AG09319 (cell line): ENCODE measurements at places on chromosomes 7 and 10.

GRCh38 chr7:95476904-95477594, 8.7 kb upstream of the ASB4 start:
- DNase-seq, result peak; percentile 28

DNA sequence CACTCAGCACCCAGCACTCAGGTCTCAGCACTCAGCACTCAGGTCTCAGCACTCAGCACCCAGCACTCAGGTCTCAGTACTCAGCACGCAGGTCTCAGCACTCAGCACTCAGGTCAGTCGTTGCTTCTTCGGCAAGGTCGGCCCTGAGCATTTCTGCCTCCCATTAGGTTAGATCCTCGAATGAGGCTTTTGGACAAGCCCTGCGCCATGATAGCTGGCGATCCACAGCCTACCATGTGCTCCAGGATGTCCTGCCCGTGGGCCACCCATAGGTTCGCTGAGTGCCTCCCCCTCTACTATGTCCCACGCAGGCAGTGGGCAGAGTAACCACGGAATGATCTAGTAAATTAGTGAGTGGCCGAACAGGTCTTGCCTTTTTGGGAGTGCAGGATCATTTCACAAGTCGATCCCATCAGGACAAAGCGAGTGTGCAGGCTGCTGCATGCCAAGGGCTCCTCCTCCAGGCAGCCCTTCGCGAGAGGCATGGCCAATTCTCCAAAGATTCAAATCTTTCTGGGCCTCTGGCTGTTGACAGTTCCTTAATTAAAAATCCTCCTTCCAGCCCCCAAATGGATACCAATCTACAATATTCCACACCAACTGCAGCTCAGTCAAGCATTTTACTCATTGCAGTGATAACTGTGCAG, 206.3 kb downstream of the ADARB2 start:
- DNase-seq, result no peak

- DNase-seq, result no peak
Measured at GRCh38 chr10:24415455-24416125, 206.7 kb downstream of the KIAA1217 start.

DNA sequence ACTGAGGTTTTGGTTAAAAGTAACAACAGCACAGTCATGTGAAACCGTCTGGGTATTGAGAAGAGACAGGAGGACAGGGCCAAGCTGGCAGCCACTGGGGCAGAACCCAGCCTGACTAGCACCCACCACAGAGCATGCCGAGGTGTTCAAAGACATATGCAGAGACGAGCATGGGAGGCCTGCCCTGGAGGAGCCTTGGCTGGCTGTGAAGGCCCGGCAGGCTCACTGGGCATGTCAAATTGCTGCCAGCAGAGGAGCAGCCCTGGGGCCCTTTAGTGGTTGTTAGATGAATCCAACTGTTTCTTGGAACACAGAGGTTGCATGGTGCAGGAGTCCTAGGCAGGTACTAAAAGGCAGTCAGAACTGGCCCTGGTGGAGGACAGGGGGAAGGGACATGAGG, 5.0 kb upstream of the GDF2 start:
- no peak for DNase-seq

DNA sequence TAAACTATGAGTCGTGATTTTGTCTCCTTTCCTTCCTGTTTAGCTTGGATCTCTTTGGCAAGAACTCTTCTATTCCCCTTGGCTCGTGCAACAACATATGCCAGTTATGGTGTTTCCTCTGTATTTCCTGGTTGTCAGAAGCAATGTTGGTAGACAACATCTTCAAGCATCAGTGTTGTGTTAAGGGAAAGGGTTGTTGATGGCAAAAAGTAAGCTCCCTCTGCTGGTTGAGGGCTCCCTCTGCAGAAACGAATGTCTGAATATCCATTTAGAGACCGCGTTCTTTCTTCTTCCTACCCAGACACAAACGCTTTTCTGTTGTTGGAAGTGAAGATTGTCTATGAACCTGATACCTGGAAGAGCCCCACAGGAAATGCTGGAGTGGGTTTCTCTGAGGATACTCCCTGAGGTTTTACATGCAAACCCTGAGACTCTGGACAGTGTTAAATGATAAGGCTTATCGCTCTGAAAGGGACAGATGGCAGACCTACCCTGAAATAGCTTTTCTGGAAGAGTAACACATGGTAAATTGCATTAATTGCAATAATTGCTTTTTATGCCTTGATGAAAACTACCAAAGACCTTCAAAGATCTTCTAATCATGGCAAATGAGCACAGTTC, 23.5 kb upstream of the C1QL3 start:
- DNase-seq, result peak; percentile 5

- no peak for DNase-seq
Measured at GRCh38 chr10:46079831-46080585, 33.9 kb upstream of the MSMB start.

- no peak for DNase-seq
Measured at GRCh38 chr7:110387689-110388088, 703.2 kb upstream of the LRRN3 start.

- no peak for DNase-seq
Measured at GRCh38 chr7:94161476-94161875, 157.3 kb upstream of the BET1 start.

- peak; percentile 47 for DNase-seq
Measured at GRCh38 chr10:72800000-72800740, 93.4 kb upstream of the OIT3 start.

DNA sequence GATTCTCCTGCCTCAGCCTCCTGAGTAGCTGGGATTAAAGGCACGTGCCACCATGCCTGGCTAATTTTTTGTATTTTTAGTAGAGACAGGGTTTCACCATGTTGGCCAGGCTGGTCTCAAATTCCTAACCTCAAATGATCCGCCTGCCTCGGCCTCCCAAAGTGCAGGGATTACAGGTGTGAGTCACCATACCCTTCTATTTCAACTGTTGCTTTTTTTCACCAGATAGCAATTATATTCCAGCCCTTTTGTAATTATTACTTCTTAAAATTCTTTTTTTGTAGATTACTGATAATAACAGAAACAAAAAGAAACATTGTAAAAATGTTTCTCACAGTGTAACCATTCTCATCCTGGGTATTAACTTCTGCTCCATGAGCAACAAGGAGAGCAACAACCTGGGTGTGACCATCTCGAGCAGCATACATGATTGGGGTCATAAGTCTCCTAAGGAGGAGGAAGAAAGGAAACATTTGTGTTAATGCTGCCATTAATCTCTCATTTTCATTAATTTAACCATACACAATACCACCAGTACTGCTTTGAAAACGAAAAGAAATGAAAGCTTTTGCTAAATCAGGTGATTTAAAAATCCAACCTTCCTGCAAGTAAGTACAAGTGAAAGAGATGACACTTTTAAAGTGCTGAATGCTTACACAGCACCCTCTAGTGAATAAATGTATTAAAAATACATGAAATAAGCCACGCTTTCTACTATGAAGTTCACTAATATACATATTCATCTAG, 41.8 kb downstream of the ASZ1 start:
- no peak for DNase-seq

DNA sequence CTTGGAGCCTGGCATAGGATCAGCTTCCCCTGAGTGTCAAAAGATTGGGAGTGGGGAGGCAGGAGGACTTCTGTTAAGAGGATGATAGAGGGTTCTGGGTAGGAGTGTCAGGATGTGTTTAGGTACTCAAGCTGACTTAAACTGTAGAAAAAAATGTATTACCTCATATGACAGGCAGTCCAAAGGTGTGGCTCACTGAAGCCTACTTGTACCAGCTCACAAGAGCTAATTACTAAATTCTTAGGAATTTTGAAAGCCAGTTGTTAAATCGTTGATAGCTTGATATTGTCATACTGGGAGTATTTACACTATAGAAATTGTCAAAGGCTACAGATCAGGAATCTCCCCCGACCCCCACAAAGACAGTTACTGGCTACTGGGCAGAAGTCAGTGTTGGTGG, 32.1 kb downstream of the FAS start:
- no peak for DNase-seq

DNA sequence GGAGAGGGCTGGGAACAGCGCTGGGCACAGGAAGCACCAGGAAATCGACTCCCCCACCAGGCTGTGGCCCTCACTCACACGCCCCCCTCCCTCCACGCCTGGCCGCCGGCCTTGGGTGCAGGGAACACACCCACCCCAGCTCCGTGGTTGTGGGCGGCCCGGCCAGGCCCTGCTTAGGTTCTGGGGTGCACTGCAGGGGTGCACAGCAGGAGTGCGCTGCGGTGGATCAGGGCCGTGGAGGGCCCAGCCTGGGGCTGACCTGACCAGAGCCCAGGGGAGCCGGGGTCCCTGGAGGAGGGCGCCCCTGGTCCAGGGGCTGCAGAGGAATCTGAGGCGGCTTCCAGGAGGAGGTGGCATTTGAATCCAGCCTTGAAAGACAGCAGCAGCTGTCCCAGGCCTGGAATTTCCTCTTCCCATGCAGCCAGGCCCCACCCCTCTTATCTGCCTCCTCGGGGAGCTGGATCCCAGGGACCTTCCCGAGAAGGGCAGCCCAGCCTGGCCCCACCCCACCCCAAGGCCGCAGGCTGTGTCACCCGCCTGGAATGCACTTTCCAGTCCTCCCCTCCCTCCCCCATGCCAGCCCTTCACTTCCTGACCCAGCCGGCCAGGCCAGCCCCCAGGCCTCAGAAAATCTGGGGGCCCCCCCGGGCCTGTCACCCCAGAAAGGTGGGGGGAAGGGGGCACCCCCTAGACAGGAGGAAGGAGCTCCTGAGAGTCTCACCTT, 18.4 kb upstream of the PDGFA start:
- DNase-seq, result peak; percentile 82

- DNase-seq, result no peak
Measured at GRCh38 chr7:102012941-102013461, 195.6 kb downstream of the CUX1 start.

DNA sequence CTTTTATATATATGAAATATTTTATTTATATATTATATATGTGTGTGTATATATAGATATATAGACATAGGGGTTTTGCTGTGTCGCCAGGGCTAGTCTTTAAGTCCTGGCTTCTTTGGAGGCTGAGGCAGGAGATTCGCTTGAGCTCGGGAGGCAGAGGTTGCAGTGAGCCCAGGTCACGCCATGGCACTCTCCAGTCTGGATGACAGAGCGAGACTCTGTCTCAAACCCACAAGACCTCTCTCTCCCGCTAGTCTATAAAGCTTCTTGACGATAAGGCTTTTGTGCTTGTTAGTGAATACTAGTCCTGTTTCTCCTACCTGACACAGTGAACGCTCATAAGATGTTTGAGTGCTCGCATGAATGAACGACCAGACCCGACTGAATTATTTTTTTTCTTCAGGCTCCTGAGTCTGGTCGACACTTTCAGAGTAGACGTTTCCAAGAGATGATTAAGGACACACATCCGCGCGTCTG, 577 bp upstream of the DDX21 start:
- DNase-seq, result no peak

GRCh38 chr10:6778992-6779701, 199.1 kb upstream of the PRKCQ start:
- peak; percentile 61 for DNase-seq

DNA sequence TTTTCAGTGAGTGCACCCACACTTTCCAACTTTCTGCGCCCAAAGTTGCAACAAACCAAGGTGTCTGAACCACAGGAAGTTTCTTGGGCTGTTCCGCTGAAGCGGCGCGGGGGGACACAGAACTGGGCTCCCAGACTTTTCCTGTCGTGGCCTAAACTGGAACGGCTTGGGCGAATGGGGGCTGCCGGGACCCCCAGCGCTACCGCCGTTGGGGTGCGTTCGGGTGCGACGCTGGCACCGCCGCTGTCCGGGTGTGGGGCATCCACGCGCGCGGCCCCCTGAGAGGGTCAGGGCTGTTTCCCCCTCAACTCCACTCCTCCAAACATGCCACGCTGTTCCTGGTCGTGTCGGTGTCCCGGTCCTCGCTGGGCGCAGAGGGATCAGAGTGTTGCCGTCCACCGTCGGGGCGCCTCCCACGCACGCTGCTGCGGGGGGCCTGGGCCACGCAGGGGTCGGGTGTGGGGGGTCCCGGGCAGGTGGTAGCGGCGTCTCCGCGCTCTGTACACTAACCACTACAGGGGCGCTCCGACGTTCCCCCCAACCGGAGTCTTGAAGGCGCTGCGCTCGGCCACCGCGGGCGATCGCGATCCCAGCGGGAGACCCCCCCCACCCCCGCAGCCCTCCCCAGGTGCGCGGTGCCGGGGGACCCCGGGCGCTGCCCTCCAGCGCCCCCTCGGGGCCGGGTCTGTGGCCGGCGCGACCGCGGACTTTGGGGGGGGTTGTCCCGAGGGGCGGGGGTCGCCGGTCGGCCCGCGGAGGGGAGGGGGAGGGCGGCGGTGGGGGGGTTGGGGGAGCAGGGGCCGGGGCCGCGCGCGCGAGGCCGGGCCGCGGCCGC, 2.2 kb upstream of the CUX1 start:
- DNase-seq, result no peak

DNA sequence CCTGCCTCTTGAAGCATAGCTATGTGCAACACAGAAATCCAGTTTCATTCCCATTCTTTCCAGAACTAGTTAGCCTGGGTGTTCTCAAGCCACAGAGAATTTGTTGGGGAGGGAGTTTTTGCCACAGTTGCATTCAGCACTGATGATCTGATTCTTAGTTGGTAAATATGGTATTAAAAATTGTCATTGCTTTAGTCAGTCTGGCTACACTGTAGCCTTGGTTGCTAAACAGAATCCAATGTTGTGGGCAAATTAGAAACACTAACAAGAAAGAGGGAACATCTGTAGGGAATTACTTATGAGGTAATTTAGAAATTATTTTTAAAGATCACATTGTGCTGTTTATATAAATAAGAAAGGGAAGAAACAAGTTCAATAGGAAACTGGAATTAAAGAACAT, 57.0 kb upstream of the CC2D2B start:
- DNase-seq, result peak; percentile 46

- no peak for DNase-seq
Measured at GRCh38 chr10:117536072-117536865, 6.3 kb upstream of the EMX2 start.

- DNase-seq, result no peak
Measured at GRCh38 chr10:132270721-132271457, 36.9 kb downstream of the STK32C start.
